Activated CD4-positive, alpha-beta T cell treated with anti-CD3 and anti-CD28 coated beads, Interleukin-2, amount 10 ng/mL, durations not matched to agents 24 days and 14 days (primary cell): ENCODE measurements at places on chromosomes 16 and 17. TPM values are rescaled to one million over a fixed set of nuclear protein-coding genes. Genes with fewer than 3 reads are reported as not detected.

KRT15 gene
- total RNA-seq = not detected in 2 replicates

IKZF3 gene
- 14.7 and 15.9 TPM in 2 replicates for total RNA-seq

MT1H gene
- not detected in 2 replicates for total RNA-seq

DNA sequence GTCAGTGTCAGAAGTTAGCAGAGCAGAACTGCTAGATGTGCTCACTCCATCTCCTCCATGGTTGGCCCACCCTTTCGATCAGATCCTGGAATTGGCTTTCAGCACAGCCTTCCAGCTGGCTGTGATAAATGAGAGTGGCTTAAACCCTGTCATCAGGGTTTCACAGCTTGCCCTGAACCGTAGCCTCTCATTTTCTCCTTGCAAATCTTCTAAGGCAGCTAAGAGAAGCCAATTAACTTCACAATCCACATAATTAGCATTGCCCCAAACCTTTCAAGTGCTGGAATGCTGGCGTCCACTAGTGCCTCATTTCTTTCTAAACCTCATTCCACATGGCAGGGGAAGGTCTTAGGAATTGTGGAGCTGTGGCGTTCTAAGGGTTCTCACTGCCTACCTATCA lies 21.7 kb downstream of the MILR1 start:
- no peak for DNase-seq
- no peak overlapping the region for H3K4me3 ChIP-seq
- H3K36me3 ChIP-seq = no peaks in the 10 kb centered on the region

- H3K27me3 ChIP-seq = no peaks in the 10 kb centered on the region
- H3K4me1 ChIP-seq = peaks cover 61% of the 10 kb centered on the region
- DNase-seq = peak; percentile 62
- no peak overlapping the region for H3K27ac ChIP-seq
- H3K36me3 ChIP-seq = peaks cover 31% of the 10 kb centered on the region
Measured at GRCh38 chr16:81478876-81479511, 34.4 kb downstream of the CMIP start.

DNA sequence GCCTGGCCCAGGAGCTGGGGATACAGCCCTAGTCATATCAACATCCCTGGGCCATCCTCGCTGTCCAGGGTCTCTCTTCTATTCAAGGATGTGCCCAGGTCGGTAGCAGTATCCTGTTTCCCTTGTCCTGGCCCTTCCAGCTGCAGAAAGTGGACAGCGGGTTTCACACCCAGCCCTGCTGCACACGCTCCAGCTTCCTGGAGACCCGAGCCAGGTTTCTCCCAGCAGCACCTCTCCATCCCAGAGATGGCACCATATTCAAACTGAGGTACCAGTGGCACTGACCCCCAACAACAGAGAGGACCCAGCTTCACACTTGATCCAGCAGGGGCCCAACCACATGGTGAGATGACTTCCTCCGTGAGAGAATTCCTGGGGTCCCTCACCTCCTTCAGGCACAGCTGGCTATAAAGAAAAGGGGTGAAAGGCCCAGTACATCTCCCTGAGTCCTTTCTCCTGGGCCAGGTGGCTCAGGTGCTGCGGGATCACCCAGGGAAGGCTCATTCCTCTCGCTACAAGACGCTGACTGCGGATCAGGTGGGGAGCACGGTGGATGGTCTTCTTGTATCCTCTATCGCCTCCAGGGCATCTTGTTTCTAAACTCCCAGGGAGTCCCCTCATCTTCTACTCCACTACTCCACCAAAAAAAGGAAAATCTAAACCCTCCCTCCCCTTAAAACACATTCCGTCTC lies 1.4 kb downstream of the CUEDC1 start:
- peaks cover 34% of the 10 kb centered on the region for H3K4me1 ChIP-seq
- no peaks in the 10 kb centered on the region for H3K36me3 ChIP-seq
- H3K27ac ChIP-seq = no peak overlapping the region

GRCh38 chr16:74321356-74321755 lies 24.7 kb downstream of the PSMD7 start:
- H3K36me3 ChIP-seq = peaks cover 4% of the 10 kb centered on the region
- no peaks in the 10 kb centered on the region for H3K27me3 ChIP-seq
- DNase-seq = no peak
- no peak overlapping the region for H3K4me3 ChIP-seq

- no peak overlapping the region for H3K27ac ChIP-seq
- H3K27me3 ChIP-seq = no peaks in the 10 kb centered on the region
- peaks cover 5% of the 10 kb centered on the region for H3K36me3 ChIP-seq
- no peak for DNase-seq
- no peak overlapping the region for H3K4me3 ChIP-seq
- H3K4me1 ChIP-seq = peaks cover 23% of the 10 kb centered on the region
Measured at GRCh38 chr16:10323528-10323869, 62.4 kb upstream of the ATF7IP2 start.
